A549 (cell line): ENCODE measurements at places on chromosomes 3 and 15. TPM values are rescaled to one million over a fixed set of nuclear protein-coding genes. Genes with fewer than 3 reads are reported as not detected.

DNA sequence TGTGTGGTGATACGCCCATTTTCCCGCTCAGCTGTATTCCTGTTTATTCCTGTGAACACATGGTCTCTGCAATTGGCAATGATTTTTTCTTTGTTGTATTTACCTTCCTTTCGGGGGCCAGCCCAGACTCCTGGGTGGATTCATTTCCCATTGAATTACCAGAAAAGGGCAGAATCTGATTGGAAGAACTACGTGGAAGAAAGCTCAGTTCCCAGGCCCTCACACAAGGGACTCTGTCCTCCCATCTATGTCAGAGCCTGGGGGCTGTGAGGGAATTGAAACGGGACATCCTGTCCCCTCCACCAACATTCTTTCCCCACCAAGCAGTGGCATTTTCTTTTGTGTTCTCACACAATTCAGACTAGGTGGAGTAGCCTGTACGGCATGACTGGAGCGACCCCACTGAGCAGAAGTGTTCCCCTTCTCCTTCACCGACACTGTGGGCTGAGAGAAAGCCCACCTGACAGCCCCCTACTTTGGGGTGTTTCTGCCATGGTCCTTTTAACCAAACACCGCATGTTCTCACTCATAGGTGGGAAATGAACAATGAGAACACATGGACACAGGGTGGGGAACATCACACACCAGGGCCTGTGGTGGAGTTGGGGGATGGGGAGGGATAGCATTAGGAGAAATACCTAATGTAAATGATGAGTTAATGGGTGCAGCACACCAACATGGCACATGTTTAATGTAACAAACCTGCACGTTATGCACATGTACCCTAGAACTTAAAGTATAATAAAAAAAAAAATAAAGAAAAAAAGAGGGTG is 32.1 kb upstream of the RFTN1 start:
- DNase-seq = no peak

DNA sequence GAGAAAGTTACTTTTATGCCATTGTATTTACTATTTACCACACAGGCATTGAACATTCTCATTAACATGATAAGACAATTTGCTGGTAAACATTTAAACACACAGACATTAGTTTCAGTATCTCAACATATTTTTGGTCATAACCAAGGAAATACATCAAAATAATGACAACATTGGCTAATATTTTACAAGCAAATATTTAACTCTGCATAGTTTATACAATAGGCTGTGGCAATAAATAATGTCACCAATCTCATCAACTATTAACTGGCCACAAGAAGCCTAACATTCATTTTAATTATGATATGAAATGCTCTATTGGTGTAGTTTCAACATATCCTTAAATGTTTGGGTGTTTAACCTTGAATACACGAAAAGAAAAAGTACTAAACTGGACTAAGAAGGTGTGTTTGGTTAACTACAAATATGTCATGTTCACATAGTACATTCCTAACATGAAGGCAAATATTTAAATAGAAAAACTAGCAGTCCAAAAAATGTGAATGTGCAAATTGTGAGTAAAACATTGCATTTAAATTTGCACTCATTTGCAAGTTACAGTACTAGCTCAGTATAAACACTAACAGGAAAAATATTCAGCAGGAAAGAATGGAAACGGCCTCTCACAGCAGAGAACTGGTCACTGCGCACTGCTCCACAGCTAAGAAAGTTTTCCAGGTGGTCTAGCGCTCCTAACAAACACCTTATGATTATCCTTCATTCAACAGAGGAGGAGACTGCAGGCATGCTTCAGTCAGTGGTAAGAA is 106.6 kb downstream of the GLDN start:
- no peak for DNase-seq

Gene DUOXA2
- not detected in 3 replicates for polyA plus RNA-seq

GRCh38 chr15:90871716-90872485 is 3.5 kb downstream of the FURIN start:
- no peak for DNase-seq

DNA sequence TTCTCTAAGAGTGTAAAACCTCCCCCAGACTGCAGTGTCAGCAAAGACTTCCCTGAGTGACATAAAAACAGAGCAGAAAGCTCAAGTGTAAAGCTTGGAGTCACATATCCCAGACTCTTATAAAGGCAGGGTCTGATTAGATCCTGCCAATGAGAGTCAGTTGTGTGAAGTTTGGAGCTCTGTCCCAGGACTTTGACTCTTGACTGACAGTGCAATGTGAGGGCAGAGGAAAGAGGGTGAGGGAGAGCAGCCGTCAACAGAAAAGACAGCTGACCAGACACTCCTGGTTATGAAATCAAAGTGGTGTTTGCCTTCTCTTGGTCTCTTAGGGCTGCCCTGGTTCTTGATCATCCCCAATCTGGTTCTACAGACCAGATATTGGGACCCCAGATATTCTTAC is 393.2 kb downstream of the ERC2 start:
- DNase-seq = no peak

GRCh38 chr15:71392861-71393283 is 277.6 kb downstream of the THSD4 start:
- DNase-seq = no peak

Gene BUB1B
- polyA plus RNA-seq = 35.0 to 50.2 TPM (median 42.6 TPM) in 3 replicates

Gene SKOR1
- polyA plus RNA-seq = 0.04 to 0.11 TPM (median 0.05 TPM) in 3 replicates

DNA sequence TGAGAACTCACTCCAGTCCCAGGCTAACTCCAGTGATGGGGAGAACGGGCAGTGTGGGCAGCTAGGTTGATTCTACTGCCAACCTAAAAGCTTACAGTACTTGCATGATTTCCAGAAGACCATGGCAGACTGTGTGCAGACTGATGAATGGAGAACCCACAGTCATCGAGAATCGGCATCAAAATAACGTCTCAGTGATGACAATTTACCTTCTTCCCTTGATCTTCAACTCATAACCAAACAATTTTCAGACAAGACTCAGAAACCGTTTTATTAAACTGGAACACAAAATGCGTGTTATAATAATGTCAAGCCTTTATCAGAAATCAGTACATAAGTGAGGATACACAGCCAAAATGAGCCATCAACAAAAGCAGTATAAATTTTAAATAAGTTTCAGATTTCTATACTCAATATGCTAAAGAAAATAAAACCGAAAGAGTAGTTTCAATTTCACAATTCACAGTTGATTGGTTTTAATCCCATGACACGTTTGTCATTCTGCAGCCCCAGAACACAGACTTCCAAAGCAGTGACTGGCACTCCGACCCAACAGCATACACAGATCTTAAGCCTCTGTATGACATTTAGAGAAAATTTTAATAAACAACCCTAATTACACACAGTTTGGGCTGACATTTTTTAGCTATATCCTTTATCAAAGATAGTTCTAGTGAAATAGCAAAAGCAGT is 54.5 kb downstream of the ZMAT3 start:
- no peak for DNase-seq

Gene STAB1
- 0.04 to 0.07 TPM in 2 of 3 replicates, not detected in the other for polyA plus RNA-seq

Gene TRH
- not detected in 3 replicates for polyA plus RNA-seq

DNA sequence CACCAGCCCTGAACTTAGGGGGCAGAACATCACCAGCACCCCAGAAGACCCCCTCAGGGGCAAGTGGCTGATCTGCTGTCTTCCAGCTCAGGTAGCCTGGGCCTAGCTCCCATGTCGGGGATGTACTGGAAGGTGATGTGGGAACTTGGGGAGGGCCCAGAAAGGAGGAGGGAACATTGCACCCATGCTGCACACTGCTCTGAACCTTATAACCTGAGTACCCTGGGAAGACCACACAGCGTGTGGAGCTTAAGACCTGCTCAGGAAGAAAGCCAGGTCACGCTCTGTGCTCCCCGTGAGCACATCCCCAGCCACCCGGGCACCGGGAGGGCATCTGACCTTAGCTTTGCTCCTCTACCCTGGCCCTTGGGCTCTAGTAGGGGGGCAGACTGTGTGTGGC is 159.4 kb downstream of the ATP10A start:
- no peak for DNase-seq
